Endothelial cell of coronary artery (primary cell): ENCODE measurements at places on chromosomes 12 and 14. TPM values are rescaled to one million over a fixed set of nuclear protein-coding genes. Genes with fewer than 3 reads are reported as not detected.

PRMT5 gene
- total RNA-seq, result 45.9 and 71.5 TPM in 2 replicates

B4GALNT1 gene
- total RNA-seq, result 0.18 and 0.94 TPM in 2 replicates

KLRK1 gene
- not detected in 2 replicates for total RNA-seq

TPPP2 gene
- total RNA-seq, result not detected in 2 replicates

PSME1 gene
- total RNA-seq, result 78.5 and 103 TPM in 2 replicates

KRT78 gene
- not detected in 2 replicates for total RNA-seq

KLRD1 gene
- total RNA-seq, result 0.09 TPM in 2 replicates

TAS2R30 gene
- 3.0 and 7.4 TPM in 2 replicates for total RNA-seq

SERPINA6 gene
- total RNA-seq, result not detected in 2 replicates

CIROP gene
- total RNA-seq, result not detected in 2 replicates

ACOT4 gene
- 0.27 and 0.38 TPM in 2 replicates for total RNA-seq

CMA1 gene
- not detected in 2 replicates for total RNA-seq
